ENCODE measurements at places on chromosomes 3 and 15.

GRCh38 chr3:128914966-128915645 lies 35.7 kb downstream of the ACAD9 start:
- DNase-seq, result no peak

- no peak for DNase-seq
Measured at GRCh38 chr3:60336061-60336460, 915.2 kb downstream of the FHIT start.

DNA sequence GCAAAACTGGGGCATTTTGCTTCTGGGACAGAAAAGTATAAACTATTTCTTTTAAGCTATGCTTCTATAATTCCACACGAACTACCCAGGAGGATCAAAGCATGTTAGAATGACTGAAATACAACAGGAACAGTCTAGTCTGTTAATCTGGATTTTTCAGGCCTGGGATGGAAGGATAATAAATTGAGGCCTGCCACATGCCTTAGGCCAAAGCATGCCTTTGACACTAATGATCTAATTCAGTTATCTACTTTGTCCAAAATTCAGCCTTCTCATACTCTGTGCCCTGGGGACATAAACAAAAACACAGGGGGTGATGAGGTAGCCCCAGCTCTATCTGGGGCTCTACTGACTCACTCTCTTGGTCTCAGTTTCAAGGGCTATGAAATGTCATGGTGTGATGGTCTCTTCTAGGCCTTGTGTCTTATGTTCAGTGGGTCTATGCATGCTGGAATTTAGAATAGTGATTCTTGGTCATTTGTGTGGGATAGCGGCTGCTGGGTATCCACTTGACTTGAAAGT lies 32.5 kb downstream of the GAP43 start:
- no peak for DNase-seq

DNA sequence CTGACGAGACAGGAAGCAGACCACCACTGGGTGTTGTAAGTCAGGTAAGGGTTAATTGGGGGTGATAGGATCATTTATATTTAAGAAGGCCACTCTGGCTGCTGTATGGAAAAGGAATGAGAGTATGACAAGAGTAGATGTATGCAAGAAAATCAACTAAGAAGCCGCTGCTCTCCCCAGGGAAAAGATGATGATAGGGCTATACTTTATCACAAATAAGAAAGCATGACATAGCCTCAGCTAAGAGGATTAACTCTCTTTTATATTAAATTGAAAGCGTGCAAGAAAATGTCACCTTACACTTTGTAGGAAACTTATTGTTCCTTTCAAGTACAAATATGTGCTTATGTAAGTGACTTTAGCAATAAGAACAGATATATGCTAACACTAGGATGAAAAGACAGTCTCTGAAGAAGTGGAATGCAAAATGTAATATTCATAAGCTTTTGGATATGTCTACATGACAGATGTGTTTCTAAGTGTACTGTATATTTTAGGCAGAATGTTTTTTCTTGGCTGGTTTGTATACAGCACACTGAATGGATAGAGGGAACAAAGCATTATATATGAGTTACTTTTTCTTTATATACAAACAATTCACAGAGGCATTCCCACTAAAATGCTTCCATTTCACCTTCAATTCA lies 8.7 kb upstream of the NDUFB4 start:
- no peak for DNase-seq

DNA sequence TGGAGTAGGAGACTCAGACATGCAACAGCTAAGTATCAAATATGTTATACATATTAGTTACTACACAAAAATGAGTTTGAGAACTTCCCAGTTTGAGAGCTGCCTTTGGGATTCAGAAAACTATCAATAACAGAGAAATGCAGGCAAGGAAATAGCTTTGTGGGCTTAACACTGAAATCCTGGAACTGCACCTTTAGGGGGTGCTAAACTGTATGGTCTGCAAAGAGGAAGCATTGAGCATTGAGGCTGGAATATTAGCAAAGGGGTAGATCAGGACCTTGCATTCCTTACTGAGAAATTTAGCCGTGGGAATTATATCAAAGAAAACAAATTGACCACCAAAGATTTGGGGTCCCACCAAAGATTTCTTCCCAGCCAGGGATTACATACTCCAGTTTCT lies 580.0 kb downstream of the ZNF385D start:
- DNase-seq, result no peak

GRCh38 chr3:15467227-15468181 lies 40.1 kb downstream of the EAF1 start:
- DNase-seq, result no peak

DNA sequence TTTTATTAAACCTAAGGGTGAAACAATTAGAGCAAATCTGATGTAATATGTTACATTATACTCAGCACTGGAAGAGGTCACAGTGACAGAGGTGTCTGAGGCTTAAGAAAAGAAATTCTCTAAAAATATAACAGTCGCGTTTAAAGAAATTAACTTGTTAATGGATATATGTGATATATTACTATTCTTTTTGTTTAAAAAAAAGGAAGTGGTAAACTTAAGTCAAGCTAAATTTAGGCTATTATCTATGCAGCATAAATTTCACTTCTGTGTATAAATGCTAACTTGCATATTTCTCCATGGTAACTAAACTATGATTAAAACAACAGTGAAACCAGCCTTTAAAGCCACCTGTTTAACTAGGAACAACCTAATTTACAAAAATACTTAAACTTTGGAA lies 191.3 kb downstream of the FOXP1 start:
- DNase-seq, result no peak

DNA sequence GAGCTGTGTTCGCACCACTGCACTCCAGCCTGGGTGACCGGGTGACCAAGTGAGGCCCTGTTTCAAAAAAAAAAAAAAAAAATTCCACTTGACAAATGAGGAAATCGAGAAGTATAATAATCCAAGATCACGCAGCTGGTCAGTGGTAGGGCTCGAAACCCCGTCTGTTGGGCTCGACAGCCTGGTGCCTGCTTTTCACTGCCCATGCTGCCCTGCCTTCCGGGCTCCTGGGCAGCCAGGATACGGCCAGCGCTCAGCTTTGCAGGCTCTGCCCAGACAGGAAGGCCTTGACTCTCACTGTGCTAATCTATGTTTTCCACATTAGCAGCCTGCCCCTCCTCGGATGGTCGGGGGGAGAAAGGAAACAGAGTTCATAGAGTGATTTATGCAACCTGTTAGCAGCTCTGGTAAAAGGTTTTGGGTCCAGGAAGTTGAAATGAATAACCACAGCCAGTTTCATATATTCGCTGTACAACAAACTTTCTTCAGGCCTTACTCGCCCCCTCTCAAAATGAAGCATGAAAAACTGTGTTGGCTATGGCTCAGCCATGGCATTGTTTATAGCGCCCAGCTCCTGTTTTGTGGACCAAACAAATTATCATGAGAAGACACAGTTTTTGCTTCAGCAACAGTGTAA lies 108.8 kb downstream of the XXYLT1 start:
- DNase-seq, result no peak

DNA sequence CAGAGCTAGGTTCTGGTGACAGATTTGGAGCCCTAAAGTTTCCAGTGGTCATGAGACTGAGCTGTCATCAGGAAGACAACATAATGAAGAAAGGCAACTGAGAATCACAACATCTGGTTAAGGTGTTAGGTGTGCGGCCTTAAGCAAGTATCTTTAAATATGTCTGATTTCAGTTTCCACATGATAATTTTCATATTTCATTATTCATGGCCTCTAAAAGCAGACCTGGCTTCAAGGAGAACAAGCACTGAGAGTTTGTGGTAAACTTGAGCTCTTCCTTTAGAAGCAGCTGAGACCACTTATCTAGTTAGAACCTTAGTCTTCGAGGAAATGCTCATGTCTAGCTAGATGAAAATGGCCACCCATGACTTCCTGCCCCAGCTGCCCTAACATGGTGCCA lies 25.7 kb upstream of the MYLK start:
- DNase-seq, result no peak

DNA sequence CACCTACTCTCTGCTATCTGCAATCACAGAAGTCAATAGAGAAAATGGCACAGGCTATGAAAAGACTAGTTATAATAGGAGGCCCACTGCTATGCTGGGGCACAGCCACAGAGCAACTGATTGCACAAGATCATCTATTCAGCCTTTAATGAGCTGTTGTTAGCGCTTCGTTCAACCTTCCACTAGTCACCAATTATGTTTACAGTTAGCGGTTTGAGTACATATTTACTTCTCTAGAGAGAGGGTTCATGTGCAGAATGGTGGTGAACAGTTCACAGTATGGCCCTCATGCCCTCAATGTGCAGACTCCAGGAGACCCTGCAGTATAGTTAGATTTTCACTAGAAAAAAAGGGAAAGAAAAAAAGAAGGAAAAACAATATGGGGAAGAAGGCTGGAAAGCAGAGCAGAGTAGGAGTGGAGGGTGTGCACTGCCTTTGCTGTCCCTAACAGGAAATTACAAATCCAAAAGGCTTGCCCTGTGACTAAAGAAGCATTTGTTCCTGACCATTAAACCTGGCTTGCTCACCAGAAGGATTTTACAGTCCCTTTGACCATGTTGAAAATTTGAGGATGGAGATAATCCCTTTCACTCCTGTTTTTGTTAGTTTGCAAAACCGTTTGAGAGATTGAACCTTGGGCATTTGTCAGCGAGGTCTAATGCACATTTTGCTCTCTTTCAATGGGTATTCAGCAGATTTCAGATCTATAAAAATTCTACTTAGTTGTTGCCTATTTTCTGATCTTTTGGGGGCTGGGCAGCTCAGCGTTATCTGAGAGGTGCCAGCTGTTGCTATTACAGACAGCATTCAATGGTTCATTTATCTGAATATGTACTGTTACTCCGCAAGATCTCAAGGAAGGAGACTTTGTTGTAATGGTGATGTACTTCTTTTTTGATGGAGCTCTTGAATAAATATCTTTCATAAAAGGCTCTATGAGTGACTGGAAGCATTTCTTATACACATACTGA lies 296.1 kb downstream of the LSAMP start:
- DNase-seq, result no peak

DNA sequence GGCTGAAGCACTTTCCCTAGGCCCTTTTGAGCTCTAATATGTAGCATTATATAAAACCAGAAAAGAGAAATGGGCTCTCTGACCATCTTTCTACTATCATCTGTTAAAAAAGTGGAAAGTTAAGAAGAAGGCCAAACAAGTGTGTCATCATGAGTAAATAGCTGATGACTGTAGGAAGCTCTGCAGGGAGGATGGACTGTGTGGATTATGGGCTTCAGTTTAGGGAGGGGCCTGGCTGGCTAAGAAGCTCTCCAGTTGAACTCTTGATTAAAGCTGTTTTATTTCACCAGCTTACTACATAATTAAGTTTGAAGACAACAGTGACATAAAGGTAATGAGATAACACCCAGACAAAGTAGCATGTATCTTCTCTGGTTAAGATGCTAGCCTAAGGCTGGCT lies 30.6 kb downstream of the INTS14 start:
- DNase-seq, result no peak

DNA sequence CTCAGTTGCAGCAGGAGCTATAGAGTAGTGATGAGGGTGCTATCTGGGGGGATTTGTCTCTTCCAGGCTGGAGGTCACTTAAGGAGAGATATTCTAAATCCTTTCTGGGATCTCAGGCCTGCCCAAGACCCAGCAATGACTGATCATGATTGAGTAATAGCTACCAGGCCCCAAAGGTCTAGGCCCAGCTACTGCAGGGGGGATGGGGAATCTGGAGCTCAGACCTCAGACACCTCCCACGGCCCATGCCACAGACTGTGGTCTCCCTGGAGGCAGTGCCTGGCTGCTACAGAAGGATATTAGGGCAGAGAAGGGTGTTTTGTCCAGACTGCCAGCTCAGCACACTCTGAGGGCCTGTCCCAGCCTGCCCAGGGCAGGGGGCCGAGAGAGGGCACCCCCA lies 6.9 kb downstream of the SLC38A3 start:
- DNase-seq, result no peak

DNA sequence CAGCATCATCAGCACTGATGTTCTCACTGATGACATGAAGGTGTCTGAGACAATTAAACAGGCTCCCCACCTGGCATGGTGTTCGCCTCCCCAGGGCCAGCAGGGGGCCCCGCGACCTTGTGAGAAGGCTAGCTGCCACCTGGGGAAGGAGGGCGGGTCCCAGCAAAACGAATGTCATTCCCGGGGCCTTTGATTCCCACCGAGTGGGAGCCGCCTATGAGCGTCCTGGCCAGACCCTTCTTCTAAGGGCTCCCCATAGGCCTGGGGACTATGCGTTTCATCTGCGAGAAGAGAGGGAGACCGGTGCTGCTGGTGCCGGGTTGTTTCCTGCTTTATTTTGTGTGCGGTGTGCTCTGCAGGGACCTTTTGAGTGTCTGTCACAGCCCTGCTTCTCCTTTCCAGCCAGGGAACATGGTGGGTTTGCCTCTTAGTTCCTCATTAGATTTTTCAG lies 20.5 kb upstream of the MINDY4B start:
- DNase-seq, result peak; percentile 34

DNA sequence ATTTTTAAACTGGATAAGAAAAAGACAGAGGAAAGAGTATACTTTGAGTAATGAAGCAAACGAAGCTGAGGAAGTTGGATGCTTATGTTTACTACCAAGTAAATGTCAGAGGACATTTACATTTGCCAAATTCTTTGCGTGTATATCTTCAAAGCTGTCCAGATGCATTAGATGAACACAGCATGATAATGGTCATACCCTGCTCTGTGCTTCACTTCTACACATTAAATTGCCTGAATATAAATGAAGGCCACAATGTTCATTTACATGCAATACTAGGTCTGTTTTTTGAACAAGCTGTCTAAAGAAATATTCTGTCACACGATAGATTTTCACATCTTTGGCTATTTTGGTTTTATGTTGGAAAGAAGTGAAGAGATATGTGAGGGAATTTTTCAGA lies 405.8 kb upstream of the ADAMTS9 start:
- no peak for DNase-seq

DNA sequence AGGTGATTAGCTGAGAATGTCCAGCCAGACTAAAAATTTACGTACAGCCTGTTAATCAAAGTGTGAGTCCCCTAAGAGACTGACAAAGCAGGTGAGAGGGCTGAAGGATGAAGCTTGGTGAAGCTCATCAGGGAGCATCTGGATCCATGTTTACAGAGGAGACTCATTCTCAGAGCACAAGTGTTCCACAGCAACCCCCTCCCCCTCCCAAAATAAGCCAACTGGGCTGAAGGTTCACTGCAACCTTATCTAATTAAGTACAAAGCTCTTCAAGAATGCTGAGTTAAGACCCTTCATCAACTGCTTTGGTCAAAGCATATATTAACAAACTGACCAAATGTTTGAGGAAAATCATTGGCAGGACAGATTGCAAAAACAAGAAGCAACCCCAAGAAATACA lies 262.6 kb upstream of the ZNF385D start:
- no peak for DNase-seq

- DNase-seq, result no peak
Measured at GRCh38 chr15:65371976-65372786, 5.6 kb downstream of the IGDCC3 start.

GRCh38 chr3:120498556-120499346 lies 48.0 kb upstream of the FSTL1 start:
- DNase-seq, result no peak

Data from CD4-positive, alpha-beta T cell treated with Interleukin-15 for 1 hour (primary cell).